ENCODE measurements at places on chromosomes 13 and 19. TPM values are rescaled to one million over a fixed set of nuclear protein-coding genes. Genes with fewer than 3 reads are reported as not detected.

IRF3 gene
- 65.5 TPM for total RNA-seq

RASIP1 gene
- total RNA-seq, result 0.44 TPM

DNA sequence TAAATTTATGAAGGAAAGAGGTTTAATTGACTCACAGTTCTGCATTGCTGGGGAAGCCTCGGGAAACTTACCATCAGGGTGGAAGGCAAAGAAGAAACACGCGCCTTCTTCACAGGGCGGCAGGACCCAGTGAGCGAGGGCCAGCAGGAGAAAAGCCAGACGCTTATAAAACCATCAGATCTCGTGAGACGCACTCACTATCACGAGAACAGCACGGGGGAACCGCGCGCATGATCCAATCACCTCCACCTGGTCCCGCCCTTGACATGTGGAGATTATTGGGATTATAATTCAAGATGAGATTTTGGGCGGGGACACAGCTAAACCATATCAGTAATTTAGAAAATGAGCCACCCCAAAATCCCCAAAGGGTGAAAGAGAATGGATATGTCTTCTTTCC, 187.1 kb downstream of the RAP2A start:
- DNase-seq, result no peak
- H3K27ac ChIP-seq, result no peak overlapping the region
- H3K27me3 ChIP-seq, result peaks cover 1% of the 10 kb centered on the region
- H3K4me3 ChIP-seq, result no peak overlapping the region
- no peaks in the 10 kb centered on the region for H3K4me1 ChIP-seq

ANKRD24 gene
- not detected for total RNA-seq

- no peak overlapping the region for H3K27ac ChIP-seq
- no peak for DNase-seq
- peaks cover 24% of the 10 kb centered on the region for H3K4me1 ChIP-seq
Measured at GRCh38 chr19:14127176-14127575, 9.2 kb downstream of the ASF1B start.

- H3K27me3 ChIP-seq, result no peaks in the 10 kb centered on the region
- H3K4me3 ChIP-seq, result peak overlapping the region; percentile 92
- H3K4me1 ChIP-seq, result peaks cover 59% of the 10 kb centered on the region
- no peaks in the 10 kb centered on the region for H3K36me3 ChIP-seq
- peak; percentile 86 for DNase-seq
Measured at GRCh38 chr13:98144801-98145350, 2.0 kb downstream of the FARP1 start.

DNA sequence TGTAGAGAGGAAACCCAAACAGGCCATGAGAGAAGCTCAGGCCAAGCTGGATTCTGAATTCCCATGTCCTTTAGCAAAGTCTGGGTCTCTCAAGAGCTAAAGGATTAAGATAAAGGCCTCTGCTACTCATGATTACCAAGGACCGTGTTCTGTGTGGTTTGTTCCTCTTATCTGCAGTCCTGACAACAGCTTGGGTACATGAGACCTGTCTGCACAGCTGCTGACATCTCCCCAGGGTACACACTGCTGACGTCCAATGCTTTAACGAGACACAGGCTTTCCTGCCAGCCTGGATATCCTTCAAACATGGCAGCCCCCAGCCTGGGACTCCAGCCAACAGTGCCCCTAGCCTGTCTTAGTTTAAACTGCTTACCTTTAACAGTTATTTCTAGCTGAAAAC, 211.0 kb downstream of the SLC7A1 start:
- no peaks in the 10 kb centered on the region for H3K27me3 ChIP-seq
- no peak overlapping the region for H3K4me3 ChIP-seq
- no peaks in the 10 kb centered on the region for H3K36me3 ChIP-seq
- H3K4me1 ChIP-seq, result no peaks in the 10 kb centered on the region
